ENCODE measurements at places on chromosomes 2 and 18.

DNA sequence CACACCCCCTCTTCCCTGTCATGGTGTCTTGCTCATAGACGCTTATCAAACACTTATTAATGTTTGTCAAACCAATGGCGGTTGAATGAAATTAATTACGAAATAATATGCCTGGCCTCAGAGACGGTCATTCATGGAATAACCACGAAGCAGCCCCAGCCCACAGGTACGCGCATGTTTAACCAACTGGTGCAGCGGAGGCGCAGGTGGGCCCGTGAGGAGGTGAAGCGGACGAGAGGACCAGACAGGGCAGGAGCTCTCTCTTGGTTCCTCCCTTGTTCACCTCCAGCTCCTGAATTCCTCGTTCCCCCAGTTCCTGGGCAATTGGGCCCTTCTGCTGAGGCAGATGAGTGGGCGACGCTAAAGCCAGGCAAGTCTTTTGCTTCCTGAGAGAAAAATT is 169.8 kb downstream of the TNS1 start:
- DNase-seq, result no peak

DNA sequence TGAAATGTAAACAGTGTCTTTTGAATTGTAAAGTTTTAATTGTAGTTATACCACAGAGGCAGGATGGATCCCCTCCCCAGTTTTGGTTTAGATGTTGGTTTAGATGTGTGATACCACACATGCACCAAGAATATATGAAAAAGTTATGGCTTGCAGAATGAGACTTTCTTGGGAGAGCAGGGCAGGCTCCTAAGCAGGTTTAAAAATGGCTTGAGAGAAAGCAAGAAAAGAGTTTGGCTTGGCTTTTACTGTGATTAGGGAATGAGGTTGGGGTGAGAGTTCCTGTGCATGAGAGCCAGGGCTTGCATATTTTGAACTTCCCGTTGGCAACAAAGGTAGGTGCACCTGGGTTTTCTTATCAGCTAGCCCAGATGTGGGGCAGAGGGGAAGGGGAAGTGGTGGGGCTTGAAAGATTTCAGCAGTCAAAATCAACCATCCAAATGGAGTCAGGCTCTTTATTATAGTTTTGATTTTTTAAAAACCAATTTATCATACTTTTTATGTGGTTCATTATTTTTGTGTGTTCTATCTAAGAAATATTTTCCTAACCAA is 246.9 kb downstream of the MTX2 start:
- DNase-seq, result no peak

GRCh38 chr2:164841719-164842623 is at the start of gene COBLL1:
TSS of gene COBLL1 (minus strand) at chr2:164841823. CDS start at chr2:164841196, 627 bp downstream.
- DNase-seq, result no peak

GRCh38 chr18:25167612-25168410 is 184.2 kb downstream of the ZNF521 start:
- DNase-seq, result no peak

GRCh38 chr18:8084160-8084559 is 517.0 kb downstream of the PTPRM start:
- DNase-seq, result no peak

- peak; percentile 17 for DNase-seq
Measured at GRCh38 chr18:32552421-32553030, 81.8 kb upstream of the GAREM1 start.

Measured in AG04449 (cell line).